Glutamatergic neuron (in vitro differentiated cells): ENCODE measurements at places on chromosomes 13 and 19. TPM values are rescaled to one million over a fixed set of nuclear protein-coding genes. Genes with fewer than 3 reads are reported as not detected.
A peak's percentile ranks its signal among the peaks of the same experiment; 100 is the strongest.

- DNase-seq = no peak
These were observed 156.1 kb downstream of the MTUS2 start for GRCh38 chr13:28976195-28976594.

DNA sequence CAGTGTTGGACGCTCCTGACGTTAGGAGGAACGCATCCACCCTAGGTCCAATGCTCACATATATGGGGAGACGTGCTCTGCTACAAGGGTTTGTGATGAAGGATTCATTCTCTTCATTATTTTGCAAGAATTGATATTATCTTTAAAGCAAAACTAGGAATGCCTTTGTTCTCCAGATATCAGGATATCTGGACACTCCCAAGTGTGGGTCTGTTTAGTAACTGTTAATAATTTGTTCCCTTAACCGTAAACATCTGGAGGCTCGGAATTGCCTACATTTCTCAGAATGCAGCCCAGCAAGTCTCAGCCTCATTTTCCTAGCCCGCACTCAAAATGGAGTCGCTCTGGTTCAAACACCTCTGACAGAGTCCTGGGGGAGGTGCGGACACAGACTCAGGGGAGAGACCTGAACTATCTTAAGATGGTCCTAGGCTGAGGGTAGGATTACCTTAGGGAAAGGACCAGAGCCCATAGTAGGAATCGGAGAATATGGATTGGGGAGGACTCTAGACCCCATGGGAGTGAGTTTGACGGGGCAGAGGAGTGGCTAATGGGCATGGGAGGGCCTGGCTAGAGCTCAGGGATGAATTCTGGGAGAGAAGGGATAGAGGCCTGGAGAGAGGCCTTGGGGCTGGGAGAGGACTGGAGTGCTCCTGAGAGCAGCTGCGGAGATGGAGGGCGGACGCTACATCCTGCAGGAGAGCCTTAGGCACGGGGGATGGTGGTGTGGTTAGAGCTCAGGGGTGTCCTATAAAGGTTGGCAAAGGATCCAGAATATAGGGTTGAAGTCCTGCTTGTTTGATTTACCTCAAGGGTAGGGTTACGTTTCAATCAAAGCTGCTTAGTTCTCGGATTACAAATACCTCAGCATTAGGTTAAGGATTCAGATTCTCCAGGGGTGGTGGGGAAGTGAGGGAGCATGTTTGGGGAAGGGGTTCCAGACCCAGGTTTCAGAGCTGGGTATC lies 43.2 kb downstream of the ZNF331 start:
- no peak for DNase-seq

DNA sequence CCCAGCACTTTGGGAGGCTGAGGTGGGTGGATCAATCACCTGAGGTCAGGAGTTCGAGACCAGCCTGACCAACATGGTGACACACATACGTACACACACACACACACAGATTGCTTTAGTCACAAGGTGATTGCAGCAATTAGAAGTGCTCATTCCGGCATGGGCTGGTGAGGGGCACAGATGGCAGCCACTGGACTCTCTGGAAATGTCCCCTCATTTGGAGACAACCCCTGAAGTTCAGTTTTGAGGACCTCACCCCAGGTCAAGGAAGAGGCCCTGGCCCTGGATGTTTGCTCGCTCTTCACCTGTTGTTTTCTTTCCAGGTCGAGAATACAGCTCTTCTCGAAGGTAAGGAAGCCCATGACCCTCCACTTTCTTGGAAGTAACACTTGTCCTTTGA lies 6.1 kb downstream of the ZNF296 start:
- DNase-seq = no peak

DNA sequence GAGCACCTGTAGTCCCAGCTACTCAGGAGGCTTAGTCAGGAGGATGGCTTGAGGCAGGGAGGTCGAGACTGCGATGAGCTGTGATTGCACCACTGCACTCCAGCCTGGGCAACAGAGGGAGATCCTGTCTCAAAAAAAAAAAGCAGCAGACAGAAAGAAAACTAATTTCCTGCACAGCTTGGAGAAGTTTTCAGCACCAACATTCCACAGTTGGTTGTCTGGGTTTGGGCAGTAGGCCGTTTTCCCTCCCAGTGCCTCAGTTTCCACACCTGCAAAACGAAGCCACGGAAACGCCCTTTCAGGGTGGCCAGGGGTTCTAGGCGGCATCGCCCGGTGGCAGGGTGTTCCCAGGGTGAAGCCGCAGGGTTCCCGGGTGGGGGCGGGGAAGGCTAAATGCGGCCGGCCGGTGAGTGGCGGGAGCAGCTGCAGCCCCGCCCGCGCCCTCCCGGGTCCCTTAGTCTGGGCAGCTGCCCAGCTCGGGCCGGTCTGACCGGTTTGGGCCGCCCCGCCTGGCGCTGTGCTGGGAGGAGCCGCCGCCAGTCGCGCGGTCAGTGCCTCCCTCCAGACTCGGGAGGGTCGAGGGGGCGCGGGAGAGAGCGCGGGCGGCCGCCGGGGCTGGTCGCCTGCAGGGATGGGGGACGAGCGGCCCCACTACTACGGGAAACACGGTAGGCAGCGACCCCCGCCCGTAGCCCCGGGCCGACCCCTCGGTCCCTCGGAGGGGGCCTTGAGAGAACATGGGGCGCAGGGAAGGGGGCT lies at the start of gene SLC44A2:
TSS of gene SLC44A2 (plus strand) at position 551 of the 759 bp plus-strand sequence. CDS start at position 632, 81 bp downstream.
- peak; percentile 64 for DNase-seq

- DNase-seq = no peak
These were observed 37.5 kb upstream of the TM9SF2 start for GRCh38 chr13:99463646-99464397.

- no peak for DNase-seq
These were observed 7.2 kb upstream of the CEACAM8 start for GRCh38 chr19:42601811-42602443.

- no peak for DNase-seq
These were observed 162.5 kb upstream of the TSHZ3 start for GRCh38 chr19:31511696-31512095.

GRCh38 chr13:48828962-48829411 lies 146.7 kb upstream of the FNDC3A start:
- no peak for DNase-seq

DNA sequence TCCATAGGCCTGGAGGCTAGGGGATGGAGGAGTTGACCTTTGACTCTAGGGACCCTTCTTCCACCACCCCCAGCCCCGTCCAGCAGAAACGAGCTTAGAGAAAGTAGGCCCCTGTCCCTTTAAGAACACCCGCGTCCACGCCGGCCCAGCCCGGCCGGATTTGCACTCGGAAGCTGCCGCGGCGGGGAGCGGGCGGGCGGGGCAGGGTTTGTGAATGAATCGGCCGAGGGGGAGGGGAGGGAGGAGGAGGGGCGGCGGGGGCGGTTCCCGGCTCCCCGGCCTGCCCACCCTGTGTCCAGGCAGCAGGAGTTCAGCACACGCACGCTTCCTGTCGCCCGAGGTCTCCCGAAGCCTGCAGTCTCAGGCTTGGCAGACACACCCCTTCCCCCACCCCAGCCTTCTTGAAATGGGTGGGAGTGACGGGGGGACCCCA lies 1.5 kb downstream of the UNC13A start:
- DNase-seq = peak; percentile 82

GRCh38 chr19:31164791-31165251 lies 184.4 kb downstream of the TSHZ3 start:
- no peak for DNase-seq

DNA sequence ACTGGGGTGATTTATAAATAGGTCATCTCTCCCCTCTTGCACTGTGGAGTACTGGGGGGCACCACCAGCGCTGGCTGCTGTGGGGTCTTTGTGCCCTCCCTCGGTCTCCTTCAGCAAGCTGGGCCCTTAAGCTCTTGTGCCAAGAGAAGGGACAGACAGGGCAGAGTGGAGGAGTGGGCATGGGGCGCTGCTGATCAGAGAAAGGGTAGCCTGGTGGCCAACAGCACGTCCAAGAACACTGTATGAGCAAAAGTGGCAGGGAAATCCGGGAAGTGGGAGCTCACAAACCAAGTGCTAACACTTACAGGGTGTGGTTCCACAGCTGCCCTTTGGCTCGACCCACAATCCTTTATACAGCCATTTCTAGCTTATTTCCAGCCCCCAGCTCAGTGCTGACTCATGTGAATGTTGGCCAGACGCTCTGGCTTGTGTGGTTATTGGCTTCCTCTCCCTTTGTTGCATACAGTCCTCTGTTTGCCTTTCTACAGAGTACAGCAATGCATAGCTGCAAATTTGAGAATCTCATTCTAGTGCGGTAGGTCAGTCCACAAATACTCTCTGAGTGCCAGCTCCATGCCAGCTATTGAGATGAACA lies 298.8 kb downstream of the SHISA2 start:
- no peak for DNase-seq

DNA sequence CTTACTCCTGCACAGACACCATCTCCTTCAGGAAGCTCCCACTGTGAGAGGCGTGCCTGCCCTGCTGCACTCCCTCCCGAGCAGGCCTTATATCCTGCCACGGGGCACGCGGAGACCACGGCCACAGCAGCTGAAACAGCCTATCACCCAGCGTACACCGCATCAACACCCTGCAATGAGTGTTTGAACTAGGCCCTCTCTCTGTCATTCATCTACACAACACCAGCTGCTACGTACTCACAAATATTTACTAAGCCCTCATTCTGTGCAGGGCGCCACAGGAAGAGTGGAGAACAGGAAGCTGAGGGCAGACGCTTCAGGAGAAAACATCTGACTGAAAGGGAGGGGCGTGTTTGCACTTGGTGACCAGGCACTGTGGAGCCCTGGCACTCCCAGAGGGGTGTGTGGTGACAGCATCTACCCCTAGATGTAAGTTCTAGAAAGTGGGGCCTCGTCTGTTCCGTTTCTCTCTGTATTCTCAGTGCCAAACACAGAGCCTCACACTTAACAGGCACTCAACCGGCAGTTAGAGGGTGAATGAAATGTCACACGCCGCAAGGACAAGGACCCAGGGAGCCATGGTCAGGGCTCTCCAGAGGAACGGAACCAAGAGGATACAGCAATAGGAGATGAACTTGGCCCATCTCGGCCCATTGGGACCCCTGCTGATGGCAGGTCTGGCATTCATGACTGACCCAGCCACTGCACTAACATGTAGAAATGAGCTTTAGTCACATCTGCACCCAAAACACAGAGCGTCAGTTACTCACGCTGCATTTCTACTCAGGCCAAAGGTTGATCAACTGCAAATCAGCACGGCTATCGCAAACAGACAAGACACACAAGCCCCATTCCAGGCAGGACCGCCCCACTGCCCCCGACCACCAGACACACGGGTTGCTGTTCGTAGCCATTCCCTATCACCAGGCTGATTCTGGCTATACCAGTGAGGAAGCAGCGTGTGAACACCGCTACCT lies 15.7 kb downstream of the RANBP3 start:
- no peak for DNase-seq

- DNase-seq = no peak
These were observed 269.3 kb downstream of the POU4F1 start for GRCh38 chr13:78334059-78334458.

DNA sequence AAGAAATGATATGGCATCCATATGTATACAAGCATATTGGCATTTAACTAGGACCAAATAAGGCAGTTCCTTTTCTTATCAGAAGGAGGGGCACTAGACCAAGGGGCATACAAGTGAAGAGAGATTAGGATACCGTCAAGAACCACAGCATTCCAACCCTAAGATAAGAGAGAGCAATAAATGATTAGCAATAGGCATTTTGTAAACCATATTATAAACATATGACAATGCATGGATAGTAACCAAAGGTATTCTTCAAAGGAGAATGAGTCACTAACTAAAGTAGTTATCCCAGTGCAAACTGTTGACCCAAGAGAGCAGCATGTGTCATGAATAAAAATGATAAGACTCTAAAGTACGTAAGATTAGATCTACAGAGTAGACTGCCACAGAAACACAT lies 500.9 kb upstream of the HTR2A start:
- no peak for DNase-seq

- DNase-seq = no peak
These were observed 10.8 kb downstream of the OR7D2 start for GRCh38 chr19:9189535-9189934.

- DNase-seq = no peak
These were observed 42.5 kb upstream of the C19orf12 start for GRCh38 chr19:29757551-29757950.

GRCh38 chr19:246551-246950 lies 44.7 kb downstream of the PLPP2 start:
- no peak for DNase-seq

- no peak for DNase-seq
These were observed 58.3 kb downstream of the RAB20 start for GRCh38 chr13:110503037-110503901.

GRCh38 chr19:1492474-1493006 lies 1.6 kb downstream of the REEP6 start:
- no peak for DNase-seq

GRCh38 chr19:34461375-34462100 lies 20.0 kb upstream of the WTIP start:
- no peak for DNase-seq

GRCh38 chr19:36058481-36059179 lies 3.9 kb downstream of the WDR62 start:
- no peak for DNase-seq

GRCh38 chr19:19120308-19121231 lies 17.7 kb downstream of the TMEM161A start:
- peak; percentile 89 for DNase-seq

TNNI3 gene
- 3.3 TPM for total RNA-seq

LGALS14 gene
- not detected for total RNA-seq

KLC3 gene
- total RNA-seq = not detected

PRKCG gene
- total RNA-seq = 33.1 TPM

PLVAP gene
- total RNA-seq = not detected

METTL21C gene
- not detected for total RNA-seq

INAFM1 gene
- total RNA-seq = 65.0 TPM

SLITRK5 gene
- total RNA-seq = 1.8 TPM

HS6ST3 gene
- 1.3 TPM for total RNA-seq

DNAJC15 gene
- 17.1 TPM for total RNA-seq

CYP2F1 gene
- not detected for total RNA-seq

PTH2 gene
- total RNA-seq = 2.5 TPM

ADGRE3 gene
- not detected for total RNA-seq

FGF22 gene
- total RNA-seq = 1.5 TPM

ALOX5AP gene
- total RNA-seq = 0.81 TPM

NEK5 gene
- not detected for total RNA-seq

URAD gene
- not detected for total RNA-seq

HSD17B14 gene
- 1.0 TPM for total RNA-seq
